Ascending aorta (tissue), 2 donors: ENCODE measurements at places on chromosomes 13 and 19.

DNA sequence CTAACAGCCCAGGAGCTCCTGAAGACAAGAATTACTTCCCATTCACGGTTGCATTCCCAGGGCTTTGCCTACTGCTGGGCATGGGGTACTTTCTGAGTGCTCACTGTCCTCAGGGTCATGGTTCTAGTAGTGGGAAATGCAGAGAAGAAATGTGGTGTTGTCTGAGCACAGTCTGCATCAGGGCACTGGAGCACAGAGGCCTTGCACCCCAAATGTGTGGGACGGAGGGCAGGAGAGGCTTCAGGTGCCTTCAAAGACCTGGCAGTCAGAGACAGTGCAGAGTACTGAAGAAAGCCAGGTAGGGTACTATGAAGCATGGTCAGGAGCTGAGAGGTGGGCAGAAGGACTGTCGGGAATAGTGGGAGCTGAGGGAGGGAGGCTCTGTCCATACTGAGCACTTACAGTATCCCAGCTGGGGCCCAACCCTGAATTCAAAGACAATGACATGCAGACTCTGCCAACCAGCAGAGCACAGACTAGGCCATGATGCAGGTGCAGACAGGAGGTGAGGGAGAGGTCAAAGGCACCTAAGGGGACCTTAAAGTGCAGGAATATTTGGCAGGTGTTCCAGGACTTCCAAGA is 144.4 kb downstream of the USP12 start:
- H3K4me1 ChIP-seq, result no peaks in the 10 kb centered on the region
- no peaks in the 10 kb centered on the region for H3K27me3 ChIP-seq
- no peak overlapping the region for H3K4me3 ChIP-seq
- no peak for DNase-seq
- no peaks in the 10 kb centered on the region for H3K36me3 ChIP-seq

- no peak overlapping the region for H3K27ac ChIP-seq
- H3K4me1 ChIP-seq, result no peaks in the 10 kb centered on the region
- H3K36me3 ChIP-seq, result no peaks in the 10 kb centered on the region
Measured at GRCh38 chr13:50720861-50721671, 122.4 kb downstream of the DLEU7 start.

DNA sequence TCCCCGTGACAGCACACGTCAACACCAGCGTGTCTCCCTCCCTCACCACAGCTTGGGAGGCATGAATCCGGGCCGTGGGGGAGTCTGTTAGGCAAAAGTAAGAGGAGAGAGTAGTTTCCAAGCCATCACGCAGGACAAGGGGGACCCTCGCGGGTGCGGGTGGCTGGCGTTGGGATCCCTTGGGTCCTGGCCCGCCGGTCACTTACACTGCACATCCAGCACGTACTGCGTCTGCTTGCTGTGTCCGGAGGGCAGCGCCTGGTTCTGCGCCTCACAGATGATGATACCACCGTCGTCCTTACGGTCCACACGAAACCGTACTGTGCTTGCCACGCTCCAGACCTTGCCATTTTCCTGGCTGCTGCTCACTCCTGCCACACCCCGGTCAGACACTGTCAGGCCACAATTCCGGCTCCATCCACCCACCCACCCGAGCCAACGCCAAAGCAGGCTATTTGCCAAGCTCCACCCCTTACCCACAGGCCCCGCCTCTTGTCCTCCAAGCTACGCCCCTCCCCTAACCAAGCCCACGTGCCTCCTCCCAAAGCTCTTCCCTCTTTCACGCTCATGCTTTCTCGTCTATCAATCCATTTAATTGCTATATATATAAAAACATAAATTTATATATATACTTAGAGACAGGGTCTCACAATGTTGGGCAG is 6.6 kb upstream of the ZNF428 start:
- H3K36me3 ChIP-seq, result no peaks in the 10 kb centered on the region
- H3K4me1 ChIP-seq, result no peaks in the 10 kb centered on the region
- H3K27me3 ChIP-seq, result no peaks in the 10 kb centered on the region
- no peak overlapping the region for H3K27ac ChIP-seq

DNA sequence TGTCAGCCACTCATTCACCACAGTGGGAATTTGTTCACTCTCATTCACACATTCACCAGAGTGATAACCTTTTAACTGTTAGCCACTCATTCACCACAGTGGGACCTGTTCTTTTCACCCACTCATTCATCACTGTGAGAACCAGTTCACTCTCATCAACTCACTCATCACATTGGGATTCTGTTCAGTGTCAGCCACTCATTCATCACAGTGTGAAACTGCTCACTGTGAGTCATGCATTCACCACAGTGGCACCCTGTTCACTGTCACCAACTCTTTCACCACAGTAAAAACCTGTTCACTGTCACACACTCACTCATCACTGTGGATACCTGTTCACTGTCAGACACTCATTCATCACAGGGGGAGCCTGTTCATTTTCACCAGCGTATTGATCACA is 43.5 kb upstream of the ZNF85 start:
- no peak for DNase-seq
- H3K27me3 ChIP-seq, result no peaks in the 10 kb centered on the region
- no peak overlapping the region for H3K4me3 ChIP-seq
- H3K27ac ChIP-seq, result no peak overlapping the region
- no peaks in the 10 kb centered on the region for H3K4me1 ChIP-seq
- no peaks in the 10 kb centered on the region for H3K36me3 ChIP-seq

DNA sequence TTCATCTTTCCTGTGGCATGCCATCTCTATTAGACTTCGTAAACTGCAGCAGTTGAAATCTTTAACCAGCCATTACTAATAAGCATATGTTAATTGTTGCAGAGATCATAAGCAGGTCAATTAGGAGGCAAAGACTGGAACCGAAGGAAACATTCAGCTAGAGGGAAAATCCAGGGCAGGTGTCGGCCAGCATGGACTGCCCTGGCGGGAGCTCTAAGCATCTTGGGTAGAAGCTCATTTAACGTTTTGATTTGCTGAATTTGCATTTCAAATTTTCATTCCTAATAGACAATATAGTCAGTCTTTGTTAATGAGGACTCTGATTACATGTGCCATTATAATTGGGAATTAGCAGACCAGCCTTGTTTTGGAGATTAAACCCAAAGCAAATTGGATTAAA is 238.6 kb downstream of the POU4F1 start:
- no peaks in the 10 kb centered on the region for H3K4me1 ChIP-seq
- DNase-seq, result no peak
- H3K36me3 ChIP-seq, result no peaks in the 10 kb centered on the region
- H3K4me3 ChIP-seq, result no peak overlapping the region
- H3K27me3 ChIP-seq, result no peaks in the 10 kb centered on the region

DNA sequence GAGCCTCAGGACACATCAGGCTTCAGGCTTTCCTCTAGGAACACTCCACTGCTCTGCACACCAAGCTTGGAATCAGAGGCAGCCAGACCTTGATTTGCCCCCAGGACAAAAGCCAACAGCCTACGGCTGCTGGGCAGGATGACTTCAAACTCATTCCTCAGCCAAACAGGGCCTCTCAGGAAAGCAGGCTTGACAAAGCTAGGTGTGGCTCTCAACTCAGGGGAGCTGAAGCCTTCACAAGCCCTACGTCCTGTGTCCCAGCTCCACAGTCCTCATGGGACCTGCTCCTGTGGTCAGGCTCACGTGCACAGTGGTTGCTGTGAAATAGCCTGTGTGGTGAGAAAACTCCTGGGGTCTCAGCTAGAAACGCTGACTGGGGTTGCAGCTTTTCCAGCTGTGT is 398.9 kb upstream of the ZNF507 start:
- H3K4me3 ChIP-seq, result no peak overlapping the region
- H3K36me3 ChIP-seq, result no peaks in the 10 kb centered on the region
- H3K27me3 ChIP-seq, result no peaks in the 10 kb centered on the region
- no peaks in the 10 kb centered on the region for H3K4me1 ChIP-seq
- H3K27ac ChIP-seq, result no peak overlapping the region
- no peak for DNase-seq

DNA sequence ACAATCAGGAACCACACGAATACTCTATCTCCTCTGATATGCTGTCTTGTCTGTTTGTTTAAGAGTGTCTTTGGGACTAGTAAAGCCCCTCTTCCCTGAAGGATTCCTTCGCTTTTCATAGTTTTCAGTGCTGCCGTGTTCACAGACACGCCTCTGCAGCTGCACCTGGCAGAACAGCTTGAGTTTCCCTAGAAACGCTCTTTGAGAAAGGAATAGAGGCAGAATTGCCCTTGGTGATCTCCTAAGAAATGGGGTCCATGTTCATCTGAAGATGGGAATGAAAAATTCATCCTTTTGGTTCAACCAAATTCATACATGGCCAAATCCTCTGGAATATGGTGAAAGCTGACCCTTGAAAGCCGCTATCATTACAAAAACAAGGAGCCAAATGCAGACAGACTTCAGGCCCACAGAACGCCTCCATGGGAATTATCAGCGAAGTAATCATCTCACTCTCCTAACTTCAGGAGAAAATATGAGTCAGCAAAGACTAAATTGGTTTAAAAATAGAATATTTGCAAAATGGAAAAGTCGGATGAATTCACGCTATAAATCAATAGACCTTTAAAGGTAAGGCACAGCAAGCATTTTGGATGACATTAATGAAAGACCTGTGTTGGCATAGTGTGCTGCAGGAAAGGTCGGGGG is 5.5 kb downstream of the SACS start:
- peaks cover 18% of the 10 kb centered on the region for H3K4me1 ChIP-seq
- DNase-seq, result no peak
- H3K27me3 ChIP-seq, result no peaks in the 10 kb centered on the region
- no peaks in the 10 kb centered on the region for H3K36me3 ChIP-seq

DNA sequence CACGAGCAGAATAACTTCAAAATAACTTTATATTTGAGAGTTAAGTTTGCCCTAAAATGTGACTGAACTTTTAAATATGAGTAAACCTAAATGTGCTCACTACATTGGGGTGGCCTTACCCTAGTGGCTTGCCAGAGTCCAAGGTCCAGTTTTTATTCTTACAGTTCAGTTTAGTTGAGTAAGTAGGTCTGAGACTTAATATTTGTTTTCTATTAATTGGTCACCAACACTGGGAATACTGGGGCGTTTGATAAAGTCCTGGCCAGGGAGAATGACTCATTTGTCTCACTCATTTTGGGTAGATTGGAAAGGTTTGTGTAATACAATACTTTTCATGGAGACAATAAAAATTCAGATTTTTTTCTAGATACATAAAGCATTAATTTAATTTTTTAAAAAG is 127.8 kb upstream of the SPATA13 start:
- DNase-seq, result peak; percentile 19
- no peaks in the 10 kb centered on the region for H3K36me3 ChIP-seq
- no peaks in the 10 kb centered on the region for H3K27me3 ChIP-seq
- no peak overlapping the region for H3K4me3 ChIP-seq
- H3K4me1 ChIP-seq, result peaks cover 13% of the 10 kb centered on the region

DNA sequence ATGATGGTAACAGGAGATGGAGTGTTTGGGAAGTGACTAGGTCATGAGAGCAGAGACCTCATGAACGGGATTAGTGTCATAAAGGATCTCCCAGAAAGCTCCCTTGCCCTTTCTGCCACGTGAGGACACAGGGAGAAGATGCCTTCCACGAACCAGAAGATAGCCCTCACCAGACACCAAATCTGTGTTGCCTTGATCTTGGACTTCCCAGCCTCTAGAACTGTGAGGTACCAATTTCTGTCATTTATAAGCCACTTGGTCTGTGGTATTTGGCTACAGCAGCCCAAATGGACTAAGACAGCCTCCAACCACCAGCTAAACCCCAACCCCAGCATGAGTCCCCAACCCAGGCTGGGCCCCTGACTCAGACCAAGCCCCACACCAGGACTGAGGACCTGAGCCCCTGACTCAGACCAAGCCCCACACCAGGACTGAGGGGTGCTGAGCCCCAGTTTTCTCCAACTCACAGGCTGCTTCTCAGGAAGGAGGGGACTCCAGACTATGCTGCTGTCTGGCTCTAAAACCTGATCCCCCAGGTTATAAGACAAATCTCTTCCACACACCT is 54.1 kb downstream of the PTPRS start:
- DNase-seq, result no peak
- H3K4me3 ChIP-seq, result no peak overlapping the region
- H3K27me3 ChIP-seq, result no peaks in the 10 kb centered on the region
- peaks cover 16% of the 10 kb centered on the region for H3K36me3 ChIP-seq
- H3K27ac ChIP-seq, result no peak overlapping the region

DNA sequence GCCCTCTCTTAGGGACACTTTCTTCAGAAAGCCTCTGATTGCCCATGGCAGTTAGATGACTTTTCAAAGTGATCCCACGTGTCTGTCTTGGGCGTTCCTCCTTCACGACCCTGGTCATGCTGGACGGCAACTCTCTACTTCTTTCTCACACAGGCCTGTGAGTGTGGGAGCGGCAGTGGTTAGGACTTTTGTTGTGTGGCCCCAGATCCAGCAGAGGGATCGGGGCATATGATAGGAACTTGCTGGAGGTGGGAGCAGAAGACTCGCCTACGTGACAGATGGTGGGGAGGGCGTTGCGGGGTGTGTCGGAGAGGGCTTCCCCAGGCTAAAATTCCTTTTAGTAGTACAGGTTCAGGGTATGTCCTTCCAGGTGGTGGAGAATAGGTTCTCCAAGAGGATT is 289.5 kb upstream of the MAB21L1 start:
- no peaks in the 10 kb centered on the region for H3K36me3 ChIP-seq
- no peaks in the 10 kb centered on the region for H3K4me1 ChIP-seq
- no peaks in the 10 kb centered on the region for H3K27me3 ChIP-seq
- H3K4me3 ChIP-seq, result no peak overlapping the region

- no peaks in the 10 kb centered on the region for H3K36me3 ChIP-seq
- no peak overlapping the region for H3K27ac ChIP-seq
- H3K4me3 ChIP-seq, result no peak overlapping the region
Measured at GRCh38 chr19:35522745-35523327, 5.3 kb downstream of the SBSN start.

DNA sequence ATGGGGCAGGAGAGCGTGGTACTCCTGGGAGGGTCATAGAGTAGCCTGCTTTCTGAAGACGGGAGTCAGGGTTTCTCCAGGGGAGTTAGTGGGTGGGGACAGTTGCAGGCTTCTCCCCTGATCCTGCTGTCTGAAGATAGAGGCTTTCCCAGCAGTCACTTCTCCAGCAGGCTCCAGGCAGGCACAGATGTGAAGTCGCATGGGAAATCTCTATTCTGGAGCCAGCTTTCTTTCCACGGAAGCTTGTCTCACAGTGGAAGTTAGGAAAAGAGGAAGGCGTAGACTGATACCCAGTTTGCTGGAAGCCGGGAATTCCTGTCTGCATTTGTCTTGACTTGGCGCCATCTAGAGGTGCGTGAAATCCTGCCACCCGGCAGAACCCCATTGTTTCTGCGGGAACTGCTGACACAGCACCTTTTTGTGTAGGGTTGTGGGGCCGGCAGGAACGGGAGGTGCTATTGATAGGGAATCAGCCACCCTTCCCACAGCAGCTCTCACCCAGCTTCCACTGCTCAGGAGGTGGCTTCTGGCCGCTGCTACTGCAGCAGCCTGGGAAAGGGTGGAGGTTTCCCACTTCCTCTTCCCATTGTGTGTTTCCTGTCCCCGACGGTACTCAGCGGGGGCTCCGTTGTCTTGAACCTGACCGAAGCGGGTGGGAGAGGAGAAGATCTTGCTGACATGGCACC is 28.5 kb upstream of the NPAS1 start:
- DNase-seq, result peak; percentile 91
- no peaks in the 10 kb centered on the region for H3K27me3 ChIP-seq
- H3K27ac ChIP-seq, result peak overlapping the region; percentile 73
- H3K4me3 ChIP-seq, result no peak overlapping the region
